ENCODE measurements at places on chromosomes 3 and 15. TPM values are rescaled to one million over a fixed set of nuclear protein-coding genes. Genes with fewer than 3 reads are reported as not detected.

GRCh38 chr3:176583956-176584355, 613.3 kb downstream of the TBL1XR1 start:
- DNase-seq: no peak

GRCh38 chr15:81940467-81941451, 105.1 kb downstream of the MEX3B start:
- DNase-seq: no peak

- DNase-seq: no peak
Observed at GRCh38 chr3:186990878-186991308, 60.6 kb downstream of the ST6GAL1 start.

GRCh38 chr15:37536967-37537605, 397.4 kb upstream of the TMCO5A start:
- no peak for DNase-seq

- DNase-seq: no peak
Observed at GRCh38 chr15:46576646-46577395, 942.0 kb downstream of the SQOR start.

- DNase-seq: no peak
Observed at GRCh38 chr3:17845026-17845812, 102.8 kb upstream of the TBC1D5 start.

DNA sequence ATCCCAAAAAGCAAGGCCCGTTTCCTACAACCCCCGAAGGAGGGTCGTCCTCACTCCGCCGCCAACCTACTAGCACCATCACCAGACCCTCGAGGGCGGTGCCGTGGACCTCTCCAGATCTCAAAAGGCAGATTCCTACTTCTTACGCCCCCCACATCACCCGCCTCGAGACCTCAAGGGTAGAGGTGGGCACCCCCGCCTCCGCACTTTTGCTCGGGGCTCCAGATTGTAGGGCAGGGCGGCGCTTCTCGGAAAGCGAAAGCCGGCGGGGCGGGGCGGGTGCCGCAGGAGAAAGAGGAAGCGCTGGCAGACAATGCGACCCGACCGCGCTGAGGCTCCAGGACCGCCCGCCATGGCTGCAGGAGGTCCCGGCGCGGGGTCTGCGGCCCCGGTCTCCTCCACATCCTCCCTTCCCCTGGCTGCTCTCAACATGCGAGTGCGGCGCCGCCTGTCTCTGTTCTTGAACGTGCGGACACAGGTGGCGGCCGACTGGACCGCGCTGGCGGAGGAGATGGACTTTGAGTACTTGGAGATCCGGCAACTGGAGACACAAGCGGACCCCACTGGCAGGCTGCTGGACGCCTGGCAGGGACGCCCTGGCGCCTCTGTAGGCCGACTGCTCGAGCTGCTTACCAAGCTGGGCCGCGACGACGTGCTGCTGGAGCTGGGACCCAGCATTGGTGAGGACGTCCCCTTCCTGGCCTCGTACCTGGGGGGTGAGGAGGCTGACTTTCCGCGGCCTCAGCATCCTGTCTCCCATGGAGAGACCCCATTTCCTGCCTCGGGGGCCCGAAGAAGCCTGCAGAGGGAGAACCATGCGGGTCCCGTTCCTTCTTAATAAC, at the start of gene MYD88:
Gene MYD88, plus strand, starts transcription at position 313 of the 842 bp plus-strand sequence. Its CDS starts 40 bp downstream, at position 353.
- peak; percentile 71 for DNase-seq

- peak; percentile 21 for DNase-seq
Observed at GRCh38 chr3:32216172-32216783, 22.2 kb upstream of the CMTM8 start.

DNA sequence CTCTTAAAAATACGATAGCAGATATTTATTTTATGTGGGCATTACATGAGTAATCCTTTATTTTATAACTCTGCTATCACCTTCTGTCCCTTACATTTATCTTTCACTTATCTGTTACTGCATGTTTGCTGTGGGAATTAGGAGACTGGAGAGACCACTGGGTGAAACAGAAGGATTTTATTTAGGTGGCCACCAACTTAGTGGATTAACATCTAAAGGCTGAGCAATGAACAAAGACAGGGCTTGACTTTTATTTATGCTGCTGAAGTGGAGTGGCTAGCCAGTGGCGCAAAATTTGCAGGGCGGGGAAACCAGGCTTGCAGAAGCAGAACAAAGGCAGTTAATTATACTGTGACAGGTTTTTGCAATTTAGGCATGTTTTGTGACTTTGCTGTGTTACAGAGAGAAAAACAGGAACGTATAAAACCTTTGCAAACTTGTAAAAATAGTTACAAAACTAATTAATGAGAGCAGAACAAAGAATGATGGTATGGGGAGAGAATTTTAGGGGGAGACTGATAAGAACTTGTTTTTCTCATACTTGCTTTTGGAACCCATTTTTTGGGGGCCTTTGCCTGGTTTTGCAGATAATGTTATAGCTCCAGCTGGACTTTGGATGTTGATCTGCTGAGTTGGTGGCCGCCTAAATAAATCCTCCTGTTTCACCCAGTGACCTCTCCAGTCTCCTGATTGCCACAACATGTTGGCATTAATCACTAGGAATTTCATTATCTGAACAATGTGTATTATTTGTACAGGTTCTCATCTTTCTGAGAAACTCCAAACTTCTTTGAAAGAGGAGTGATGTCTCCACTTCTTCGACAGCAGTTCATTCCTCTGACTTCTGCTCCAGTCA, 18.0 kb downstream of the KLHL24 start:
- DNase-seq: peak; percentile 25

- DNase-seq: no peak
Observed at GRCh38 chr3:52422669-52423068, 22.2 kb downstream of the SEMA3G start.

Gene HOMER2
- total RNA-seq: 1.7 TPM

Gene GP5
- under 0.01 TPM for total RNA-seq

Gene IQCH
- total RNA-seq: 1.4 TPM

Gene ADGRG7
- total RNA-seq: not detected

DNA sequence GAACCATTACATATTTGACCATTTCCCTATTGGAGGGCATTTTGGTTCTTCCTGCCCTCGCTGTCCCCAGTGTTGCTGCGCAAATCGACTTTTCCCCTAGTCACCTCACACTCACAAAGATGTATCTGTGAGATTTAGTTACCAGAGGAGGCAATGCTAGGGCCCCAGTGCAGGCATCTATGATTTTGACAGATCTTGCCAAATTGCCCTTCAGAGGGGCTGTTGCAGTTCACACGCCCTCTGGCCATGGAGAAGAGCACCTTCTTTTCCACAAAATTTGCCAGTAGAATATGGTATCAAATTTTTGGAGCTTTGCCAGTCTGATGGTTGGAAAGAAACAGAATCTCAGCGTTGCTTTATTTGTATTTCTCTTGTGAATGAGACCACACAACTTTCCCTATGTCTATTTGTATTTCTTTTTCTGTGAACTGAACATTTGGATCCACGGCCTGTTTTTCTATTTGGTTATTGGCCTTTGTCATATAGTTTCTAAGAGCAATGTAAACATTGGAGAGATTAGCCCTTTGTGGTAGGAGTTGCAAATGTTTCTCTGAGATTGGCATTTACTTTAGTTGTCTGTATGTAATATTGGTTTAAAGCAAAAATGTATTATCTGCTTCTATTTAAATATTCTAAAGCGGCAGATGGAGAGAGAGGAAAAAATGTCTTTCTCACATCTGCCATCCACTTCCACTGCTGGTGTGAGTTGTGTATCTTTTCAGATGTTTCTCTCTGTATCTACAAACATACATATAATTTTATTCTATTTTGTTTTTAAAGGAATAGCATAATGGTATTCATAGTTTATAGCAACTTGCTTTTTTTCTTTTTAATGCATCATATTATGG, 66.1 kb downstream of the DNASE1L3 start:
- DNase-seq: no peak

DNA sequence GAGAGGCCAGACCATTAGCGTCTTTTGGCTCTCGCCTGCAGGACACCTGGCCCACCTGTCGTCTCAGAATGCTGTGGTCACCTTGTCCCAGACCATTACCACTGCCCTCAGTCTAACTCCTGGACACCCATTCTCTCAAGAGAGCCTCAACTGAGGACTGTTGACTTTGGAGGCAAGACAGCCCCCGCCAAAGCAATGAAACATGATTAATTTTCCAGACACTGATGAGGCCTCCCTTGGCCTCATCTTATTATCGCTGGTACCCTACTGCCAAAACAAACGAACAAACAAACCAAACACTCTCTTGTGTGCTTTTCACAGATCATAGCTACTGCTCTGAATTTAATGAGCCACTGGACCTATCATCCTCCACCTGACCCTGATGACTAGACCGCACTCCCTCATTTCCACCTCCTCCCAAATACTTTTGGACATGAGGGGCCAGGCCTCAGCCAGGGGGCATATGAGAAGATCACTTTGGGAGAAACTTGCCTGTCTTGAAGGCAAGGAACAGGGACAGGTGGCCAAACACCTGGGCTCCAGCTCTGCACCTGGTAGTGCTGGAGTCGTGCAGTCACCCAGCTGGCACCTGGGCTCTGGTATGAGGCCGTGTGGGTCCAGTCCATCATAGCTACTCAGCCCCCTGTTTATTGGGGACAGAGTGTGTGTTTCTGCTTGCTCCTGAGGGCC, 27.6 kb downstream of the ALS2CL start:
- DNase-seq: no peak

Gene CLDN16
- 0.34 TPM for total RNA-seq

DNA sequence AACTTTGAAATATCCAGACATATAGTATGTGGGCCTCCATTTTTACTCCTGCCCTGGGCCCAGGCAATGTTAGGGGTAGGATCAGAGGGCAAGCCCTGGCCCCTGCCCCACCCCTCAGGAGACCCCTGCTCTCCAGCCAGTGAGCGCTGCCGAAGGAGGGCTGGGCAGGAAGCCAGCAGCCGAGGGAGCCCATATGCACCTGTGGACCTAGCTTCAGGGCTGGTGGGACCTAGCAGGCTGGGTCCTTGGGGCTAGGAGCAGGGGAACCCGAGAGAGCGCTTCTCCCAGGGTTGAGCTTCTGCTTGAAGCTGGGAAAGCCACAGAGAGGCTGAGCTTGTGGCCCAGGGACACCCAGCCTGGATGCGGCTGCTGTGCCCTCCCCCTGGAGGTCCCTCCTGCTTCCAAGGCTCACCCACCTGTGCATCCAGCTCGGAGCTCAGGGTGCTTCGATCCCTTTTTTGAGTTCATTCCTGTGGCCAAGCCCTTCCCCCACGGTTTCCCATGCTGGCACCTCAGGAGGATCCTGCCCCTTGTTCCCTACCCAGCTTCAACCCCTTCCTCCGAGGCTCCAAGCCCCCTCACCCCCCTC, 21.0 kb upstream of the CYP11A1 start:
- DNase-seq: no peak

GRCh38 chr3:116821371-116821770, 111.8 kb downstream of the TUSC7 start:
- DNase-seq: no peak

DNA sequence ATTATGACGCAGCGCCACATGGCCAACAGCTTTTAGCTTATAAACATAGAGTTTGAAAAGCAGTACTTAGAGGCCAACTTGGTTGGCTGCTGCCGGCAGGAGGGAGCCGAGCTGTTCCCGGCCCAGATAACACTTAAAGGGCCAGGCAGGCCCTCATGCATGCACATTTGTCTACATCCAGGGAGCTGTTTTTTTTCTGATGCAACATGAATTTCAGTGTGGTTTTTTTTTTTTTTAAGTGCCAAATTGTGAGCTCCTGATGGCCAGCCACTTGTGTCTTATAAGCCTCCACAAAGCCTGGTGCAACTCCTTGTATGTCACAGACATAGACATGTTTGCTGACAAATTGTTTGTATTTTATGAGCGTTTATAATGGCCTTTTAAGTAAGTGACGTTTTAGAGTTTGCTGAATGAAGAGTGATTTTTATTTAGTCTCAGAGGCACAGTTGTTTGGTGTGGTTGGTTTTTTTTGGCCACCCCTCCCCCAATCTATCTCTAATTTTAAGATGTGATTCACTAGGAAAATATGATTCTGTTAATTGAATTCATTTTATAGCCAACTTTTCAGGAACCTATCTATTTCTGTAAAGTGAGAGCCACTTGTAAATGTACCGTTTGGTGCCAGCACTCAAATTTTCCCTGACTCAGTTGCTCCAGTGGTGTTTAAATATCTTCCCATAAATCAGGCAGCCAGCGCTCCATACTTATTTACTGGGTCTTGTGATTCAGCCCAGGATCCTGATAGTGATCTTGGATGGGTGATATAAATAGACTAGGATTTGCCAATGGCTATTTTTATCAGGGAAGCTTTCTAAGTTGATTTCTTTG, 134.3 kb downstream of the VGLL4 start:
- peak; percentile 69 for DNase-seq

DNA sequence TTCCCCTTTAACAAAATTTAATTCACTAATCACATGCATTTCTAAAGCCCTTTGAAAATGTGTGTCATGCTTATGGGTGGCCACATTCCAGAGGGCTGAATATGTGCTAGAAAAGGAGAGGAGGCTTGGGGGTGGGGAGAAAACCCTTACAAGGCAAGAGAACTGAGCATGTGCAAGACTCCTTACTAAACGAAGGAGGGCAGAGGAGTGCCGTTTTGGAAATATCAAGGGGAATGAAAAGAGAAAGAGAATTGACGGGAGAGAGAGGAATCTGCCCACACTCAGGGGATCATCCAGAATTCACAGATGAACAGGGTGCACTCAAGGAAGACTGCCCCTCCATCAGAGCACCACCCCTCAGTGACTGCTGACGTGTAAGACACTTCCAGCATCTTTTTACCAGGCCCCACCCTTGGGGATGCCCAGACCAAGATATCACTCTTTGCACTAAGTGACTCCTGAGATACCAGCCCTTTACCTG, 37.9 kb upstream of the TSC22D2 start:
- peak; percentile 94 for DNase-seq

Gene IQCF5
- total RNA-seq: not detected

Gene CCR5
- not detected for total RNA-seq

- DNase-seq: peak; percentile 45
Observed at GRCh38 chr3:4835616-4836043, 143.6 kb upstream of the BHLHE40 start.

DNA sequence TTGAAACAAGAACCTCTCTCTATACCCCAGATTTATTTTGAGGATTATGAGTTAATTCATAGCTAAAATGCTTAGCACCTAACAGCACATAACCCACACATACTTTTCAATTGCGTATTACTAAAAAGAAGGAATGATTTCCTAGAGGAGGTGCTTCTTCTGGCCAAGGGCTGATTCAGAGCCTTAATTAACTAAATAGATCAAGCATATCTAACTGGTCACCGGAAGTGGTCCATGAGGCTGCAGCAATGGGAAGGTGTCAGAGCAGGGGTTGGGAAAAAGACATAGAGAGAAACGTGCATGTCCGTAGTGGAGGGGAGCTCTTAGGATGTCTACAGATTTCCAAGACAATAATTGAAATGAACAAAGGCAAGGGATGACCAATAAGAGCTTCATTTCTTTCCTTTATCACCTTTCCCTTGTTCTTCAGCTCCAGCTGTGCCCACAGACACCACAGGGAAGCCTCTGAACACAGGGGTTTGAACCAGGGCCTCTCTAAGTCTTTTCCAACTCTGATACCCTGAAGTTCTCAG, 467 bp downstream of the HGD start:
- DNase-seq: no peak

Measured in dermis blood vessel endothelial cell (primary cell).